ENCODE measurements at places on chromosomes 7 and 10.

DNA sequence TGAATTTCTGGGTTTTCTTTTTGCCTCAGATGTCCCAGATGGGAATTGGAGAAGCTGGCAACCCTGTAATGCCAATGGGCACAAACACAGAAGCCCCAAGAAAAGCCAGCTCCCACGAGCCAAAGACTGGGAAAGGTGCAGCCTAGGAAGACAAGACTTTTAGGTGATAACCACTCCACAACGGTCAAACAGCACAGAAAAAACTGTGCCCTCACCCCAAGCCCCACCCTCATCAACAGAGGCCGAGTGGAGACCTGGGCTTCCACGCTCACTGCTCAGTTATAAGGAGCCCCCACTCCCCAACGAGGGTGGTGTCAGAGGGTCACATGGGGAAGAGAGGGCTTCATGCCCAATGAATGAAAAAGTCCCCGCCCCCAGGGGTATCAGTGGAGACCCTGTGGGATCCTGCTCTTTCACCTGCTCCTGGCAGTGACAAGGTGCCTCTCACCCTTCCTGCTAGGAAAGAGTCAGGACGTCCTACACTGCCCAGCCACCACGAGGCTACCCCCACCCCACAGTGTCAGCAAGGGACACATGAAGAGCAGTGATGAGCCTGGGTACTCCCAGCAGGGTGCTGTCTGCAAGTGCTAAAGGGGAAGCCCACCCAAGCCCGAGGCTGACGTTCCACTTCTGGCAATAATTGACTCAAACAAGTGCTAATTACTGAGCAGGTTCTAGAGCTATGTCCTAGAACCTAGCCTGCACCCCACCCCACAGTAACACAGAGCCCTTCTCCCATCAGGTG lies 8.3 kb downstream of the TMEM273 start:
- no peak for DNase-seq

DNA sequence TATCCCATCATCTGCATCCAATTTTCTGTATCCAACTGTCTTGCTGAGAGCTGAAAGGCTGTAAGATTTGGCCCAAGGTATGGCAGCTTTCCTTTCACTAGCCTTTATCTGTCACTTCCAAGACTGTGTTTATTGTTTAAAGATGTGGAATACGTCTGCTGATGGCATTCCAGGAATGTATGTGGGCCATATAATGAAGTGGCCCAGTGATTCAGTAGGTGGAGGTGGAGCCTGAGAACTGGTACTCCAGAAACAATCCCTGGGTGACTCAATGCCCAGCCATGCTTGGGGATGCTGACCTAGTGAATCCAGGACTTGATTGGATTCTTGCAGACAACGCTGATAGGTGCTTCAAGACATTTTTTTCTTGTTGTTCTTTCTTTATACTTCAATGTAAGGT lies 13.5 kb downstream of the NEUROD6 start:
- no peak for DNase-seq

DNA sequence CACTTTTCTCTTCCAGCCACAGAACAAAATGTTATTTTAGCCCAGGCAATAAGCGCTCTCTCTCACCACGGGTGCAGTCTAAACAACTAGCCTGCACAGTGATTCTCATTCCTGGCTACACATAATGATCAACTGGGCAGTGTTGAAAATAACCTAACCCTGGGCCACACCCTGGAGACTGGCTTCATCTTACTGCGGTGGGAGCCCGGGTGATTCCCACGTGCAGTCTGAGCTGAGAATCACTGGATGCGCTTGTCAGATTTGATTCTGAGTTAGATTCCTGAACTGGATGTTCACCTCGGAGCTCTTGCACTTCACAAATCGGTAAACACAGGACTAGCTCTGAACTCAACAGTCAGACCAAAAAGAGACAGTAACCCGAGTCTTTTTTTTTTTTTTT lies 14.9 kb downstream of the ZC3HAV1 start:
- no peak for DNase-seq

DNA sequence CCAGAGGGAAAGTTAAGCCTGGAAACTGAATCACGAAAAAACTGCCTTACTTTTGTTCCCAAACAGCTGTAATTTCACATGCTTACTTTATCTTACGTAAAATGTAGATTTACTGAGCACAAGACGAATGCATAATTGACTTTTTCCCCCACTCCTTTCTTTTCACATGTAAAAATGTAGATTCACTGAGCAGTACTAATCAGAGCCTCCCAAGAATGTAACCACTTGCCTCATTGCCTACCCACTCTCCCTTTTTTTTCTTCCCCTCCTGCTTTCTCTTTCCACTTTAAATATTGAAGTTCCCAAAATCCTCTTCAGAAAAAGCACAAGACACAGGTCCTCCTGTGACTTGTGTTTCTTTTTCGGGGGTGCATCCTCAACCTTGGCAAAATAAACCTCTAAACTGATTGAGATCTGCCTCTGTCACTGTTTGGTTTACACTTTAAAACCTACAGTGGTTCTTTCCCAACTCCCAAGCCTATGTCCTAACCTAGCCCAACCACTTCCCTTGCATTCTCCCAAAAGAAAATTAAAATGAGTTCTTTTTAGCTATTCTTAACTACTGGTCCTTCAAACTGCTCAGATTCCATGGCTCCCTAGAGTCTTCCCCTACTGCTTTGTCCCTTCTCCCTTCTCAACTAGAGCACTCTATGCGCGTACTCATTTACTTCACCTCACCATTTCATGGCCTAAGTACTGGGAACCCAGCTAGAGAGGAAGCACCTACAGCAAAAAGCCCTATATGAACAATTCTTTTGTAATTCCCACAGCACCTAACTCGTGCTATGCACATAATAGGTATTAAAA lies 236.6 kb upstream of the MKLN1 start:
- no peak for DNase-seq

GRCh38 chr10:47418966-47419365 lies 34.9 kb upstream of the ZNF488 start:
- DNase-seq: no peak

Measured in NCI-H2107 (cell line).